ENCODE measurements at places on chromosomes 4 and X.

GRCh38 chr4:71945791-71946190 is 86.0 kb upstream of the NPFFR2 start:
- DNase-seq = no peak

DNA sequence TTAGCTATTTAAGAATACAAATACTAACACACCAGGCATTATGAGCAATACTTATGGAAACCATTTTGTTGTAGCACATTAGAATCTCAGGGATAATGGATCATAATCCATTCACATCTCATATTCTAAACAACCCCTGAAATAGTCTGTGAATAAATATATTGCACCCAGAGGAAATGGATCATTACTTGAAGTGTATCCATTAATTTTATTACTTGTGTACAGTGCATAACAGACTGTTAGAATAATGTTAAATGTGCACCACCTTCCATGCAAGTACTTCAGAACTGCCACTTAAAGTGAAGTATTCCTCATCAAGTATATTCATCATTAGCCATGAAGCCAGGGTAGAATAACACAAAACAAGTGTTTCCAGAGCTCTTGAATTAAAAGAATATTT is 715.5 kb downstream of the DMD start:
- DNase-seq = no peak

- no peak for DNase-seq
These were observed 80.4 kb downstream of the SHROOM2 start for GRCh38 chrX:9866633-9867032.

- DNase-seq = peak; percentile 11
These were observed 29.9 kb upstream of the GPC4 start for GRCh38 chrX:133444952-133445831.

GRCh38 chr4:100869276-100869675 is 351.5 kb upstream of the EMCN start:
- DNase-seq = no peak

- no peak for DNase-seq
These were observed 29.9 kb upstream of the MSANTD1 start for GRCh38 chr4:3218824-3219760.

DNA sequence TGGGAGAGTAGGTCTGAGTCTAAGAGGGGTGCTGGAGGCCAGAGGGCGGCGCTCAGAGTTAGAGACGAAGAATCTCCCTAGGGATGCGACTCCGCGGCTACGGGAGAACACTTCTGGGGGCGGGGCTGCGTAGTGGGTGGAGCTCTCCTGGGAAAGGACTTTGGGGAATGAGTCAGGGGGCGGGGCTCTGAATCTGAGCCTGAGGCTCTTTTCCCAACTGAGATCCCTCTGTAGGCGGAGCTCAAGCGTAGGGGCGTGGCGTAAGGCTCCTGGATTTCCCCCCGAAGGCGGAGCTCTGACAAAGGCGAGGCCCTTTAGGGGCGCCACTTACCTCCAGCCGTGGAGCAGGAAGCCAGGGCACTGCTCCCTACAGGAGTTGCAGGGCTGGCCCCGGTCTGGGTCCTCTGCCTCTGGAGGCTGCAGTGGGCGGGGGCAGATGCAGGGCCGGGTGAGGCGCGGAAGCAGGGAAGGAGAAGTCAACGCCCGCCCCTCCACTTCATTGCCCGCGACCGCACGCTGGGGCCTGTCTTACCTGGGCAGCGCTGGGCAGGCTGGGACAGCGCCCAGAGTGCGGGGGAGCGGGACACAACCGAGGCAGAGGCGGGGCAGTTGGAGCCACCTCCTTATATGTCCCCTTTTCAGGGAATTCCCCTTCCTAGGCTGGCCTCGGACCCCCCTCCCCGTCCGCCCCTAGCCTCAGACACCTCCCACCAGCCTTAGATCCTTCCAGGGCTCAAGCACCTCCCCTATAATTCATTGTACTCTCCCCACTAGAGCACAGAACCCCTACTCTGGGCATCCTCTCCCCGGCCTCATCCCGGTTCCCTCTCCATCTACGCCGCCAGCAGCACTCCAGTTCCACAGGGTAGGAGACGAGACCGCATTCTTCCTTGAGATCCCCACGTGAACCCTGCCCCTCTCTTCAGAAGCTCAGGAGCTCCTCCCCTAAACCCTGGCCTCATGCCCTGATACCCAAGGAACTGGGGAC is 1.6 kb downstream of the PRICKLE3 start:
- peak; percentile 89 for DNase-seq

- DNase-seq = no peak
These were observed 655.1 kb upstream of the ADGRL3 start for GRCh38 chr4:60544981-60545380.

GRCh38 chr4:152979731-152980330 is 43.7 kb downstream of the FHDC1 start:
- DNase-seq = no peak

DNA sequence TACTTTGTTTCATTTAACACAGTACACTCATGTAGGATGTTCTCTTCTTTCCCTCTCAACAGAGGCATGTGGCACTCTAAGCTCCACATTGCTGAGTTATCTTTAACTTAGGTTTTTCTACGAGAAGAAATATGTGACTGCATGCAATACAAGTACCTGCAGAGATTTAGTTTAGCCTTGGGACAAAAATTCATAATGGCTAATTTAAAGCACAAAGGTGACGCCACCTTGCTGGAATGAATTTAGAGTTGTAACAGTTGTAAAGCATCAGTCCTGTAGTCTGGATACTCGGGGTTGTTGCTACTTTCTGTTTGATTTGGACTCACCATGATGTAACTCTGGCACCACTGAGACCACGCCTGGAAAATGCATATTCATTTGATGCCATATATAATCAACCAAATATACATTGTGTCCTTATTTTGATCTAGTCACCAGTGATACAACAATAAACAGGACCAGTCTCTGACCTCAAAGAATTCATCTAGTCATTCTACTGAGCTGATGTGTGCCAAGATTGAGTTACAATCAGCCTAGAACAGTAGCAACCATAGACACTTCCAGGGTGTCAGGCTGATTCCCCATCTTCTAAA is 451.0 kb upstream of the ZFP42 start:
- DNase-seq = no peak

DNA sequence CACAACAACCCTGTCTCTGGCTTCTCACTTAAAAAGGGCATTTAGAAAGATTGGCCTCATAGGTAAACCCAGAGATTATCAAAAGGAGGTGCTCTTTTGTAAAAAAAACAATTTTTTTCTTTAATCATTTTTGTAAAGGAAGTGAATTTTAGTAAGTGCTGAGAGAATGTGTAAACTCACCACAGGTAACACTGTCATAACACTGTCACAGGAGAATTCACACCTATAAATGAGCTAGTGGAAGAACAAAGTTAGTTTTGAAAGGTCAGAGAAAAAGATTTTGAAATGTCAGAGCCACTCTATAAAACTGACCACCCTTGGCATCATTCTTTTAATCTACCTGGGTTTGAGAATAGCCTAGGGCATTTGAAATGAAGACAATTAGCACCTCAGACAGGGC is 3.3 kb upstream of the SH2D1A start:
- no peak for DNase-seq

DNA sequence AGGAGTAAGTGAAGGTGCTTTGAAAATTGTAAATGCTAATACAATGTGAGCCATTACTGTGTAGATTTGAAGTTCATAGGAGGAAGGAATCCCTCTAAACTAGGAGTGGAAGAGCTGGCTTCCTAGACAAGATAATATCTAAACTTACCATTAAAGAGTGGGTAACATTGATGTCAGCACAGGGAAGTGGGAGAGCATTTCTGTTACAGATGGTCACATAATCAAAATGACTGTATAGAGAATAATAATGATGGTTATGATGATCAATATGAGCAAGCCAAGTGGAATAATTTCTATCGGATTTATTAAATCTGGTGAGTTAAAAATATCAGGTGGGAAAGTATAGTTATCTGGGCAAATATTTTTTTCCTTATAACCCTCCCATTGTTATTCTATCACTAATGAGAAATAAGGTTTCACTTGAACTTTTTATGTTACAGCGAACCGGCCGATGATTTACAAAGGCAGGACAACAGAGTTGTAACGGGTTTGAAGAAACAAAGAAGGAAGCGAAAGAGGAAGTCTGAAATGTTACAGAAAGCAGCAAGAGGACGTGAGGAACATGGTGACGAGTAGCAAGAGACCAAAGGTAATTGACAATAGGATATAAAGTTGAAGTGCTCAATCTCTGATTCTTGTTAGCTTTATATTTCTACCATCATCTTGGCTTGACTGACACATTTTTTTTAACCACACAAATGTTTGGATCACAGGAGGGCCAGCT is 43.5 kb downstream of the FMR1NB start:
- DNase-seq = no peak

- peak; percentile 89 for DNase-seq
These were observed 121.7 kb upstream of the DIPK2B start for GRCh38 chrX:45322382-45322781.
